ENCODE measurements at places on chromosomes 12 and 14.

- DNase-seq = no peak
These were observed 66.8 kb upstream of the SLCO1C1 start for GRCh38 chr12:20628226-20628787.

GRCh38 chr12:5377997-5378592, 53.8 kb upstream of the NTF3 start:
- no peak for DNase-seq

- no peak for DNase-seq
These were observed 632.8 kb downstream of the DIO2 start for GRCh38 chr14:79578470-79578869.

DNA sequence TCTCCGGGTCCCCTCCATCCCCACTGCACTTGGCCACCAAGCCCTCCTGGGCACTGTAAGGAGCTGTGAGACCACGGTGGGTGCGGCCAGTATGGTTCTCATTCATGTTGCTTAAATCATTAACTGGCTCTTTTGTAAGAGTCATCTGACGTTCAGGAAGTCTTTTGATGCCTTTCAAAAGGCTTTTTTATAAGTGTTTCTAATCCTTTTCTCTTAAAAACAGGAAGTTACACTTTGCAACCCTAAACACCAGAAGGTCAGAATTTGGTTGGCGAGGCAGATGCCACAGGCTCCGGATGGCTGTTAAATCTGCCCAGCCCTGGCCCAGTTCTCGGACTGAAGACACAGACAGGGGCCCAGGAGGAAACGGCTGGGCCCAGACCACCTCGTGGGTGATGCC, 26.1 kb upstream of the DIO3 start:
- DNase-seq = no peak

DNA sequence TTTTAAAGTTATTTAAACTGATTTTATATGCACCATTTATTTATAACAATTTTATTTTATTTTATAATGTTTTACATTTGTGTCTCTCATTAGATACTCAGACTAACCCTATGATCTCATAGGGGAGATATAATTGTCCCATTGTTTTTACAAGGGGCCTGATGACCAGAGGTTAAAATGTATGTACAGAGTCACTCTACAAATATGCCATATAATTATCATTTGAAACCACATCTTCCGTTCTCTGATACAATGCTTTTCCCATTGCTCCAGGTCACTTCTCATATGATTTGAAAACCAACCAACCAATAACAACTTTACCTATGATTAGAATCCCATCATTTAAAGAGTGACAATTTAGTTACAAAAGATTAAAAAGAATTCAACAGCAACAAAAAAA, 137.8 kb downstream of the GPHN start:
- DNase-seq = no peak

GRCh38 chr12:104652358-104652757, 195.6 kb downstream of the CHST11 start:
- DNase-seq = no peak

- DNase-seq = no peak
These were observed 62.5 kb downstream of the ITPR2 start for GRCh38 chr12:26770239-26771070.

GRCh38 chr12:85573635-85574214, 262.5 kb downstream of the RASSF9 start:
- no peak for DNase-seq

Measured in stimulated activated CD4-positive, alpha-beta T cell treated with anti-CD3 and anti-CD28 coated beads, Interleukin-2, amount 100 ng/mL, for 48 hours (primary cell).